ENCODE measurements at places on chromosomes 16 and 17.
A peak's percentile ranks its signal among the peaks of the same experiment; 100 is the strongest.

- DNase-seq: peak; percentile 6
Measured at GRCh38 chr17:60817192-60817591, 139.5 kb downstream of the BCAS3 start.

- no peak for DNase-seq
Measured at GRCh38 chr16:29991571-29991904, 3.9 kb downstream of the HIRIP3 start.

GRCh38 chr16:57091975-57092785 lies at the start of gene CPNE2:
CPNE2 (plus strand) TSS chr16:57092583; CDS start chr16:57110743, 18,160 bp downstream.
- DNase-seq: peak; percentile 64

GRCh38 chr16:22912654-22913053 lies 98.7 kb downstream of the HS3ST2 start:
- DNase-seq: no peak

- DNase-seq: no peak
Measured at GRCh38 chr17:40113907-40114245, 7.9 kb upstream of the MSL1 start.

GRCh38 chr16:88527937-88528743 lies 42.1 kb upstream of the ZC3H18 start:
- DNase-seq: no peak

GRCh38 chr16:89040861-89041570 lies 52.6 kb upstream of the ACSF3 start:
- no peak for DNase-seq

DNA sequence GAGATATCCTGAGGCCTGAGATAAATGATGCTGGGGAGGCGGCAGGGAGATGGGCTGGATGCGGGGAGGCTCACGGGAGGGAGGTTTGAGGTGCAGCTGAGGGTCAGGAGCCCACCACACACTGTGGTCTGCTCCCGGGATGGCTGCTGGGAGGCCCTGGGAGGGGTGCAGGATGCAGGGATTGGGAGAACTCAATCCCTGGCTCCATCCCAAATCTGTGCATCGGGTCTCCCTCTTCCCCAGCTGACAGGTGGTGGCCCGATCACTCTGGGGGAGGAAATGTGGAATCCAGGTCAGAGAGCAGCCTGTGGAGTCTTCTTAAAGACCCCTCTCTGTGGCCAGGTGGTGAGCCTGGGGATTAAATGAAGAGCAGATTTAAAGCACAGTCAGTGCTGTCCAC lies 12.0 kb downstream of the PHB1 start:
- DNase-seq: no peak

- peak; percentile 43 for DNase-seq
Measured at GRCh38 chr16:89319886-89320781, 102.6 kb downstream of the ZNF778 start.

DNA sequence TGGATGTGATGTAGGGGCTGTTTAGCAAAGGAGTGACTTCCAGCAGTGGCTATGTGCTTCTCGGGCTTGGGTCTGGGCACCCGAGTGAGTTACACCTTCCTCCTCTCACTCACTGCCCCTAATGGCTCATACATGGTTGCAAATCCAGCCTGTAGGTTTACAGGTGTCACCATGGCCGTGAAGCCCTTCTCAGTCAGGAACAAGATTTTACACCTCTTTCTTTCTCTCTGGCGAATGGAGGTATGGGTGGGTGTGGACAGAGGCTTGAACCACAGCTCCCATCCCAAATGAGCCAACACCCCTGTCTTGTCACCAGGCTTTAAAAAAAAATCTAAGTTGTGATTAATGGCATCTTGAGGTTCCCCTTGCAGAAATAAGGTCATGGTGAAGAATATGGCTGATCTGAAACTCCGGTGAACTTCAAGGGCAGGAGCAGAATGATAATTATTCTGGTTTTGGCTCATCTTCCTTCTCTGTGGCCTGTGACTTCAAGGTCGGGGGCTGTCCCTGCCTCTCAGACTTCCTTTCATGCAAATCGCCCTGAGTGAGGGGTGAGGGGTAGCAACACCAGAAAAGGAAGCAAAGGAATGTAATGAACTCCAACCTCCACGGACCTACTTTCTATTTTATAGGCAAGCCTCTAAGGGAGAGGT lies 331.2 kb downstream of the MAF start:
- no peak for DNase-seq

DNA sequence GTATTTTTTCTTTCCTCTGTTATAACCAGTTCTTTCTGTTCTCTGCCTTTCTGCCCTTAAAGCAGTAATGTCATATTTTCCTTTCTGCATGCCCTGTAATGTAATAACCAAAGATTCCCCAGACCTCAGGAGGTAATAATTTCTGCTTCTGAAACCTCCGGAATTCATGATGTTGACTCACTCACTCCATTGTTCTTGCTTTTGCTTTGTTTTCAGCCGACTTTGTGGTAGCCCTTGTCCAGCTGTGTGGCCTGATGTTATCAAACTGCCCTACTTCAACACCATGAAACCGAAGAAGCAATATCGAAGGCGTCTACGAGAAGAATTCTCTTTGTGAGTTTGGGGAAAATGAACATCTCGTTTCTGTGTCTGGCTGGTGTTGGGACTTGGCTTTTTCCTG lies 55.9 kb downstream of the CDK12 start:
- no peak for DNase-seq

DNA sequence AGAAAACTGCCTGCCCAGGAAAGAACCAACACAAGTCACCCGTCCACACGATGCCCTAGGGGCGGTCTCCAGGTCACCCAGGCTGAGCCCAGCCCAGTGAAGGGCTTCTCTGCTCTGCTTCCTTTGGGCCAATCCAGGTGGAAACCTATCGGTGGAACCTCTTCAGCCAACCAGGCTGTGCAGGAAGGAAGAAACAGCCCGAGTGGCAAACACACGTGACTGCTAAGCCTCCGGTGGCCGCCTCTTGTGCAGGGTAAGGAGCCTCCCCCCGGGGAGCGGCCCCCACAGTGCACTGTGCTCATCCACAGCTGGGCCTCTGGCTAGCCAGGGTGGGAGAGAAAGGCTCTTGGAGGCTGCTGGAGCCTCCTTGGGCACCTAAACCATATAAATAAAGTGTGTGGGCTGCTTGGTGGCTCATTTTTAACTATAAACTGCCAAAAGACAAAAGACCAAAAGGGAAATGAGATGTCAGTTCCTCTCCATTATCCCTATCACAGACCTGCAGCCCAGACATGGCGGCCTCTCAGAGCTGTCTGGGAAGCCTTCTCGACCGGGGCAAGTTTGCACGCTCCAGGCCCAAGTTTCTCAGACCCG lies 2.4 kb downstream of the RTN4RL1 start:
- DNase-seq: no peak

DNA sequence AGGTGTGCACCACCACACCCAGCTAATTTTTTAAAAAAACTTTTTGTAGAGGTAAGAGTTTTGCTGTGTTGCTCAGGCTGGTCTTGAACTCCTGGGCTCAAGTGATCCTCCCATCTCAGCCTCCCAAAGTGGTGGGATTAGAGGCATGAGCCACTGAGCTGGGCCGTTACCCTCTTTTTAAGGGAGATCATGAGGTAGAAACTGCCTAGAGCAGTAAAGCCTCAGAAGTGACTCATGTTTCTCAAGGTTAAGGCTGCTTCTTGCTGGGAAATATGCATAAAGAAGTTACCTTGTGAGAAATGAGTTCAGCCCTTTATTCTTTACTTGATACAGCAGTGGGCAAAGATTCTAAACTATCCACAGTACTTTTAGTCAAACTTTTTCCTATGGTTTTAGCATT lies 38.2 kb downstream of the GRB2 start:
- DNase-seq: no peak

GRCh38 chr17:43015579-43015978 lies 6.6 kb downstream of the VAT1 start:
- no peak for DNase-seq

- no peak for DNase-seq
Measured at GRCh38 chr16:680625-680945, 375 bp downstream of the STUB1 start.

- no peak for DNase-seq
Measured at GRCh38 chr17:6244253-6244652, 174.1 kb downstream of the WSCD1 start.

DNA sequence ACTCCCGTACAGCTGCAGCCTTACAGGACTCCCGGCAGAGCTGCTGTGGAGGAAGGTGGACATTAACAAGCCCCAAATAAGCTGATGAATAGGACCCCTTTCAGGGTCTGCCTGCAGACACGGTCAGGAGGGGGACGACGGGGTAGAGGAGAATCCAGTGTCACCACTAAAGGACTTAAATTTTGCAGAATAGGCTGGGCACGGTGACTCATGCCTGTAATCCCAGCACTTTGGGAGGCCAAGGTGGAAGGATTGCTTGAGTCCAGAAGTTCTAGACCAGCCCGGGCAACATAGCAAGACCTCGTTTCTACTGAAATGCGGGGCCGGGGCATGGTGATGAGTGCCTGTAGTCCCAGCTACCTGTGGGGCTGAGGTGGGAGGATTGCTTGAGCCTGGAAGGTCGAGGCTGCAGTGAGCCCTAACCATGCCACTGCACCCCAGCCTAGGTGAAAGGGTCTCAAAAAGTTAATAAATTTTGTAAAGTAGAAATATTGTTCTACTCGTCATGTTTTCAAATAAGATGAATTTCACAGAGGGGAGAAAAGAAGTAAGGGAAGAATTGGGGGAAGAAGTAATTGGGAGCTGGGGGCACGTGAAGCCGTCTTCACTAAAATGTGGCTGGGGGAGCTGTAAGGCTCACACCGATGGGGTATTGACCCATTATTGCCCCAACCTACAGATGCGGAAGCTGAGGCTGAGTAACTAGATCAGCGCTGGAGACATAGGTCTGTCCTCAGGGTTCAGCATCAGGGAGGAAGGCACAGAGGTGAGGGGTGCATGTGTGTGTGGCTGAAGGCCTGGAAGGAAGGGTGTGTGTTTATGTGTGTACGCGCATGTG lies 4.7 kb downstream of the LITAFD start:
- DNase-seq: no peak

DNA sequence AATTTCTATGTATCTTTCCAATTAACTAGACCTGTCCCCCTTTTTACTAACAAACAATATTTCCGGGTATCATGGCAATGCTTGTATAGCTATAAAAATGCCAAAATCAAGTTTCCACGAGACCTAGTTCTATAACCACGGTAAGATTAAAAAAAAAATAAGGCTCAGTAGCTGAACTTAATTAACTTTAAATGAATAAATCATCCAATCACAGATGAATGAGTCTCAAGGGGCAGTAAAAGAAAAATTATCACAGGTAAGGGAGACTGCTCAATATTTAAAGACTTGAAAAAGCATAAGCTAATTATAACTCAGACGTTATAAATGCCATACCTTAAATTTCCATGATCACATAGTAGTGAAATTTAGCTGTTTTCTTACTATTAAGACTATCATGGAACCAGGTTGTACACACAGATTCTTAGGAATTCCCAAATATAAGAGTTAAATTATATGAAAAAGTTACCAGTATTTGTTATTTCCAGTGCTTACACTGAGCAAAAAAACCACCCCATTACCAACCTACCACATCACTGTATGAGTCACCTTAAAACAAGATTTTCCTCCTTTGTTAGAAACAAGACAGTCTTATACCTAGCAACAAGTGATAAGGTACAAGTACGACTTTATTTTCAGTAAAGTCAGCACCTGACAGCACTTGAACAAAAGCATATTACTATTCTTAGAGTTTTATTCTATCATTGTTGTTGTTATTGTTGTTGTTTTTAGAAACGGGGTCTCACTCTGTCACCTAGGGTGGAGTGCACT lies 20.6 kb downstream of the SSH2 start:
- no peak for DNase-seq

DNA sequence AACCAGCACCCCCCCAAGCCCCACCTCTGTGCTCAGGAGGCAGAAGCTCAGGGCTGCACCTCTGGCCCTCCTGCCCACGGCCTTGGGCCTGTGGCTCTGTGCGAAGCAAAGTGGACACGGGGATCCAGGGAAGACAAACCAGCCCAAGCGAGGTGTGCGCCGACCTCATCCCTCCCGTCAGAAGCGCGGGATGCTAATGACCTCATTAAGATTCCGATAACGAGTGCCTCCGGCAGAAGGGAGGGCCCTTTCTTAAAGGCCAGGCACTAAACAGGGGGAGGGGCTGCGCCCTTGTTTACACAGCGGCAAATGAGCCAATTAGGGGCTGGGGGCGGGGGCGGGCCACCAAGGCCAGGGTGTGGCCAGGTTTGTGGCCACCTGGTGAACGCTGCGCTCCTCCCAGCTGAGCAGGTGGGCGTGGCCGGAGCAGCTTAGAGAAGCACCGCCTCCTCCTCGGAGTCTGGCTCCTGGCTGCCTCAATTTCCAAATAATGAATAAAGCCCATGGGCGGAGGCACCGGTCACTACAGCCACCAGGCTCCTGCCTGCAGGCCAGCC lies 3.2 kb downstream of the CBX4 start:
- DNase-seq: no peak

DNA sequence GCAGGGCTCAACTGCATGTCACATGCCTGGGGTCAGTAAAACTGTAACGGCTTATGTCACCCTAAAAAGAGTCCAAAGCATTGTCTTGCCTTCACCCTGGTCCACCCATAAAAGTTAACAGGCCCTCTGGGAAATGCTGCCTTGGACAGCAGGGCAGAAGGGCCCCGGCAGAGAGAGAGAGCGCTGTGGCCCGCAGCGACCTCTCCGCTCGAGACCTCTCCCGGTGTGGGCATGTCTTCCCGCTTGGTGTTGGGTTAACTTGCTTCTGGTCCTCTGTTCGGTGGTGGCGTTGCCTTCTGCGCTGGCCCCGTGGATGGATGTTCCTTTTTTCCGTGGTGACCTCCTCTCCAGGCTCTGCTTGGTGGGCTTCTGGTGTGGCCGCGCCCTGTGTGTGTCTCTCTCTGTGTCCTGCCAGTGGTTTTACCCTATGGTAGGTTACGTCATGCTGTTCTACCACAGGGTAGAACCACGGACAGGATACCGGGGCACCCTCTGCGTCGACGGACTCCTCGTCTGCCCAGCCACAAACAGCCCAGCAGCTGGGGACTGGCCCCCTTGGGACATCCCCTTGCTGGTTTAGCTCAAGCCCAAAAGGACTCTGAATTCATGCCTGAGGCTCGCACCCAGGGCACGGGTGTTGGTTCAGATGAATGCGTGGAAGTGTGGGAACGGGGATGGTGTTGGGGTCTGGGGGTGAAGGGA lies 18.3 kb upstream of the CLEC18A start:
- DNase-seq: no peak

GRCh38 chr16:533391-534123 lies 6.0 kb downstream of the CAPN15 start:
- no peak for DNase-seq

DNA sequence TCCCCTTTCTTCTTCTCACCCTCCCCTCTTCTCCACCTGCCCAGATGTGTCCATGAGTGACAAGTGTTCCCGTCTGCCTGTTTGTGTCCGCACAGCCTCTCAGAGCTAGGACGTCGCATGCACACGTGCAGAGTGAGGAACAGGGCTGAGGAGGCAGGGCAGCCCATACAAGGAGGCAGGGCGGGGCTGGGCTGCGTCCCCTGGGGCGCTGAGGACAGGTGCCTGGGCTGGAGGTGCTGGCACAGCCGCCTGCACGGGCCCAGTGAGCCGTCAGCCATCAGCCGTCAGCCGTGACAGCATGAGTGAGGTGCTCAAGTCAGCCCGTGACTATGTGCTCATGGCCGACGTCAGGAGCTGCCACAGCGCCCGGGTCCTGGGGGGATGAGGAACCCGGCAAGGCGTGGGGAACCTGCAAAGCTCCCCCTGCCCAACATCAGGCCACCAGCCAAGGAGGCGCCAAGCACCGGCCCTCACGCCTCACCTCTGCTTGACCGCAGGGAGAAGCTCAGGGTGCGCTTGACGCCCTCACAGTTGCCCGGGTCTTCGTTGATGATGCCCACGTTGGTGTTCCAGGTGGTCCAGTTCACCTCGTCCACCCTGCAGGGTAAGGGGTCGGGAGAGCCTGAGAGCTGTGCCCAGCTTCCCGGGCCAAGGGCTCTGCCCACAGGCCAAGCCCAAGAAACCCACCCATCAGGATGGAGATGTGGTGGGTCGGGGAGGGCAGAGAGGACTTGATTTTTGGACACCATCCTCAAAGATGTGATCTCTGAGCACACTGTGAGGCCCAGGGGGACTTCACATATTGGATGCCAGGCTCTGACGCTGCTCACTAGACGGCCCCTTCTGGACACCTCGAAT lies 13.7 kb upstream of the TRPV3 start:
- DNase-seq: no peak

Data from NCI-H460 (cell line).